Activated CD8-positive, alpha-beta memory T cell treated with anti-CD3 and anti-CD28 coated beads for 36 hours (primary cell): ENCODE measurements at places on chromosomes 16 and 17. TPM values are rescaled to one million over a fixed set of nuclear protein-coding genes. Genes with fewer than 3 reads are reported as not detected.

The EMC6 gene
- total RNA-seq: 91.7 TPM

The CLEC3A gene
- not detected for total RNA-seq

The PABPN1L gene
- not detected for total RNA-seq

The TMEM100 gene
- total RNA-seq: not detected

The TMC6 gene
- 128 TPM for total RNA-seq

The TERB1 gene
- 0.30 TPM for total RNA-seq

The ADAP2 gene
- 0.63 TPM for total RNA-seq

The SLC12A3 gene
- total RNA-seq: not detected
